Trophoblast cell (in vitro differentiated cells and primary cell): ENCODE measurements at places on chromosomes 1 and 21.

- no peak for DNase-seq
These were observed 73.3 kb upstream of the IRF2BP2 start for GRCh38 chr1:234683127-234683860.

DNA sequence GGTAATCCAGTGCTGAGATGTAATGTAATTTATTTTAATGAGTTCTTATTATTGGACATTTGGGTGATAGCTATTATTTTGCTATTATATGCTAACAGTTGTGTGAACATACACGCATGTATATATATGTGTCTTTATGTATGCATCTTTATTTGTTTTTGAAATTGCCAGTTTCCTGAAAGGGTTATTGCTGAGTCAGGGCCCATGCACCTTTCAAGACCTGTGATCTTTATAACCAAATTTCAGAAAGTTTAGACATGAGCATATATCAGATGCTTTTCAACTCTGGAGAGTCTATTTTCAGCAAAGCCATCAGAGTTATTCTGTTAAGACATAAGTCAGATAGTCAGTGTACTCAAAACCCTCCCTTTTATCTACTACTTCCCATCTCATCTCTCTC is 265.6 kb upstream of the GREM2 start:
- no peak for DNase-seq

- DNase-seq, result no peak
These were observed 47.1 kb downstream of the ELK4 start for GRCh38 chr1:205584732-205585131.

DNA sequence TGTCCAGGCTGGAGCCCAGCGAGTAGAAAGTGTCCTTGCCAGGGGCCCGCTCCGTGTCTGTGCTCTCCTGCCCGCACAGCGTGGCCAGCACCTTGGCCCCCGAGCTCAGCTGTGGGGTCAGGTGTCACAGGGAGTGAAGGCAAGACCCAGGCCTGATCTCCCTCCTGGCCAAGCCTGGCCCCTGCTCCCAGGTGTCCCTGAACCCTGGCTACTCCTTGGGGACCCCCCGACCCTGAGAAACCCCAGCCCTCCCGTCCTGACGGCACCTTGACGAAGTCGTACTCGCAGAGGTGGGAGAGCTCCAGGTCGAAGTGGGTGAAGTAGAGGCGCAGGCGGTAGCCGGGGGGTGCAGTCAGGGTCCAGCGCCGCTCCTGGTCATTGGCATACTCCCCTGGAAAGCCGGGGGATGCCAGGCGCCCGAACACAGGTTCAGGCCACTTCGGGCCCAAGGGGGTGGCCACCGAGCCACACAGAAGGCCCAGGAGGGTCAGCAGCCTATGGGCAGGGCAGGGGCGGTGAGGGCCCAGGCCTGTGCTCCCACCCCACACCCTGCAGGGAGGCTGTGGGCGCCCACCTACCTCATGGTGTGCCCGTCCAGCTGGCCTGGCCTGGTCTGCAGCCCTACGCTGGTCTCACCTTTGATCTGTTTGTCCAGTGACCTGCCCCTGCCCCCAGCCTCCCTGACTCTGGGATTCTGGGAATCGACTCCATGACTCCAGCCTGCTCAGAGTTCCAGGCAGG is at the start of gene MASP2:
Gene MASP2 (minus strand): TSS at position 615 of the 741 bp plus-strand sequence. CDS start 32 bp downstream, at position 583.
- no peak for DNase-seq

DNA sequence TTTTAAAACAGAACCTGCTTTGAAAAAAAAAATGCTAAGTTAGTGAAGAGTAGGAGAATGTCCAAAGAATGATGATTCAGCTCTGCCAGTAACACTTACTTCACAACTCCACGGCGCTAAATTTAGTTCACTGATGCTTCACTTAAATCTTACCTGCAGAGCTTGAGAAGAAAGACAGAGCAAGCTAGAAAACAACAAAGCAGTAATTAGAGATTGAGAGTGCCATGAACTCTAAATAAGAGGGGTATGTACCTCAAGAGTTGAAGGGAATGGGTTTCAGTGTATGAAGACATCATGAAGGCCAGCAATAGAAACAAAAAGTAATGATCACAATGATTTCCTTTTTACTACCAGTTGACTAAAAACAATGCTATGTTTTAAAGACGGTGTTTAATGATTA is 32.8 kb downstream of the EPRS1 start:
- DNase-seq, result no peak

GRCh38 chr21:42226626-42227025 is 7.7 kb downstream of the ABCG1 start:
- no peak for DNase-seq

DNA sequence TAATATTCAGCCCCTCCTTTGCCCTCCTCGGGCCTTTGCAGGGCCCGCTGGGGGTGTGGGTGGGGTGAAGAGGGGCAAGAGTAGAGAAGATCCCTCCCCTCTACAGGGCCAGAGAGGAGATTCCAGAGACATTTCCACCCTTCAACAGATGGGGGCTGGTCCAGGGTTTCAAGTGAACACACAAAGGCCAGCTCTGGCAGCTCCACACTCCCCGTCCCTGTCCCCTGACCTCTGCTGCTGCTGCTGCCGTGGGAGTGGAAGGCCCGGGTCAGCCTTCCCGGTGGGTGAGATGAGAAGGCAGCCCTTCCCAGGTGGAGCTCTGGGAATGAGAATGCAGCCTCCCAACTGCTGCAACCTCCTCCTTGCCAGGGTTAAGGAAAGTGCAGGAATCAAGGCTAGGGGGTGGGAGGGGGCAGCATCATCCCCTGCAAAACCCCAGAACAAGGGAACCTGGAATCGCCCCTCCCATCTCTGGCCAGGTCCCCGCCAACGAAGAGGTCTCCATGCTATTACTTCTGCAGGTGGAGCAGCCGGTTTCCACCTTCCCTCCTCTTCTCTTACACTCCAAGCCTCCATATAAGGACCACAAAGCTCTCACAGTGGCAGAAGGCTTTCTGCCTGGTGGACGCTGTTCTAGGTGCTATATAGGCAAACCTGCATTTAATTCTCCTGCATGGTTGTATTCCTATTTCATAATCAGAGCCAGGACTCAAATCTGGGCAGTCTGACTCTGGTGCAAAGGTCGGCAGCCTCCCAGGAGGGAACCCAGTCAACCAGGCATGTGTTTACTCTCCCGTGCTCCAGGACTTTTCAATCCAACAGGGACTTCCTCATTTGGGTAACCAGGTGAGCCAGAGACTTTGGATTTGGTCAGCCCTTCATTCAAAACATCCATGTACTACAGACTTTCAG is 22.9 kb upstream of the ARHGEF10L start:
- DNase-seq, result no peak

GRCh38 chr1:240776237-240776636 is 164.3 kb upstream of the GREM2 start:
- DNase-seq, result no peak

DNA sequence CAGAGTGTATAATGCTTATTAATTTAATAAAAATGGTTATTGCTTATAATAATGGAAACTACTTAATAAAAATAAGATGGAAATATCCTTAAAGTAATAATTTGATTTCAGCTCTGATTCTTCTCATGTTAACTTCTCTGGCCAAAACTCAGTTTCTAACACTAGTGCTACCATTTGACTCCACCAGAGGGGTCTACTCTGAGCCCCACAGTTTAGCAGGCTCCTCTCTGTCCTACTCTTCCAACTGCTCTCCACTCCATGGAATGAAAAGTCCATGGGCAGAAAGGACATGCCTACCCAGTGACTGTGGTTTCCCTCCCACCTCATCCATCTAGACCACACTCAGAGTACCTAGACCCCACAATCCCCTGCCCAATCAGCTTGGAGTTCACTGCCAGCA is 489.1 kb upstream of the CAMK1G start:
- DNase-seq, result no peak

- no peak for DNase-seq
These were observed 22.1 kb downstream of the HSPG2 start for GRCh38 chr1:21914880-21915640.
